Foreskin keratinocyte (primary cell): ENCODE measurements at places on chromosomes 11 and 22. TPM values are rescaled to one million over a fixed set of nuclear protein-coding genes. Genes with fewer than 3 reads are reported as not detected.
A peak's percentile ranks its signal among the peaks of the same experiment; 100 is the strongest.

Gene TSSK2
- total RNA-seq = not detected in 2 replicates

- no peak for DNase-seq
Measured at GRCh38 chr22:45055936-45056335, 46.1 kb upstream of the PHF21B start.

Gene E2F8
- total RNA-seq = 4.4 and 5.4 TPM in 2 replicates

DNA sequence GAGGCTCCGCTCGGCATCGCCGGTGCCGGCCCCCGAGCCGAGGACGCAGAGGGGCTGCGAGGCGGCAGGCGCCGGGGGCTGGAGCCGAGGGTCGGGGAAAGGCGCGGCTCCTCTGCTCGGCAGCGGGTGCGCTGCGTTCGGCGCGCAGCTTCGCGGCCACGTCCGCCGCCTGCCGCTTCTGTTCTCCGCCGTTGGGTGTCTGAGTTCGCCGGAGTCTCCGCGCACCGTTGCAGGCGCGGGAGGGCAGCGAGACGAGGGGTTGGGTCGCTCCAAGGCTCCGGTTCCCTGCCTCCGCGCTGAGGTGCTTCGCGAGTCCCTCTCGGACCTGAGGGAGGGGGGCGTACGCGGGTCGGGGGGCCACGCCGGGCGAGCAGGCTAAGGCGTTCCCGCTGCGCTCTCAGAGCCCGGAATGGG lies 347 bp downstream of the MN1 start:
- DNase-seq = peak; percentile 48

DNA sequence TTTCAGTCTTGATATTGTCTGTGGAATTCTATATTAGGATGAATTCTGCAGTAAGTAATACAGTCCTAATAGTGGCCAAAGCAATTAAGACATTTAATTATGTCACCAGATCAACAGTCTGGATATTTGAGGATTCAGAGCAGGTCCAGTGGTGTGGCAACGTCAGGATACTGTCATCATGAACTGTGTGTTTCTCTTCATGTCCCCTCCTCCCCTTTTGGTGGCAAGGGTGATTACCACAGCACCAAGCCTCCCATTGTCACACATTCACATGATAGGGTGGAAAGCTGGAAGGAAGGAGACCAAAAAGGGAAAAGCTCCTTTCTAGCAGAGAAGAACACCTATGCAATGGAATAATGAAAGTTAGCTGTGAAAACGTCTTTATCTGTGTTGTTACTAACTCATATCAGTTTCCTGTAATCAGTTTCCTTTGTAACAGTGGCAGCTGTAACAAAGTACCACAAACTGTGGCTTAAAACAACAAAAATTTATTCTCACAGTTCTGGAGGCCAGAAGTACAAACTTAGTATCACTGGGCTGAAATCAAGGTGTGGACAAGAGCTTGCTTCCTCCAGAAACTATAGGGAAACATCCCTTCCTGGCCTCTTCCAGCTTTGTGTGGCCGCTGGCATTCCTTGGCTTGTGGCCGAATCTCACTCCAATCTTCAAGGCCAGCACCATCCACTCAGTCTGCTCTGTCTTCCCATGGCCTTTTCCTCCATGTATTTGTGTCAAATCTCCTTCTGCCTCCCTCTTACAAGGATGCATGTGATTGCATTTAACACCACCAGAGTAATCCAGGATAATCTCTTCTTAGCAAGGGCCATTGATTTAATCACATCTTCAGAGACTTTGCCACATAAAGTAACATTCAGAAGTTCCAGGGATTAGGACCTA lies 6.5 kb upstream of the RBM14 start:
- no peak for DNase-seq

Gene SUSD2
- 0.03 and 0.04 TPM in 2 replicates for total RNA-seq

DNA sequence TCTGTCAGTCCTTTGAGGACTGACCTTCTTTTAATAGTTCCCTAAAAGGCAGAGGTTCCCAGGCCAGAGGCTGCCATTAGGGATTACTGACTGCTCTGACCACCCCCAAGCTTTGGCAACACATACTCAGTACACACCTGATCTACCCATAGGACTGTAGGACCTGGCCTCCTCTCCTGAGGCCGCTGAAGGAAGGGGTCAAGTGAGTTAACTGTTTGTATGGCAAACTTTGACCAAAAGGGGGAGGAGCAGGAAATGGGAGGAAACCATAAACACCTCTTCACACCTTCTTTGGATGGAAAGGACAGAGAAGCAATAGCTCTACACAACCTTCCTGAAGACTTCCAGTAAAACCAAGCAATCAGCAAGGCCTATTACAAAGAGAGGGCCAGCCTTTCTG lies 104.0 kb downstream of the APOL5 start:
- no peak for DNase-seq

Gene MOGAT2
- not detected in 2 replicates for total RNA-seq

DNA sequence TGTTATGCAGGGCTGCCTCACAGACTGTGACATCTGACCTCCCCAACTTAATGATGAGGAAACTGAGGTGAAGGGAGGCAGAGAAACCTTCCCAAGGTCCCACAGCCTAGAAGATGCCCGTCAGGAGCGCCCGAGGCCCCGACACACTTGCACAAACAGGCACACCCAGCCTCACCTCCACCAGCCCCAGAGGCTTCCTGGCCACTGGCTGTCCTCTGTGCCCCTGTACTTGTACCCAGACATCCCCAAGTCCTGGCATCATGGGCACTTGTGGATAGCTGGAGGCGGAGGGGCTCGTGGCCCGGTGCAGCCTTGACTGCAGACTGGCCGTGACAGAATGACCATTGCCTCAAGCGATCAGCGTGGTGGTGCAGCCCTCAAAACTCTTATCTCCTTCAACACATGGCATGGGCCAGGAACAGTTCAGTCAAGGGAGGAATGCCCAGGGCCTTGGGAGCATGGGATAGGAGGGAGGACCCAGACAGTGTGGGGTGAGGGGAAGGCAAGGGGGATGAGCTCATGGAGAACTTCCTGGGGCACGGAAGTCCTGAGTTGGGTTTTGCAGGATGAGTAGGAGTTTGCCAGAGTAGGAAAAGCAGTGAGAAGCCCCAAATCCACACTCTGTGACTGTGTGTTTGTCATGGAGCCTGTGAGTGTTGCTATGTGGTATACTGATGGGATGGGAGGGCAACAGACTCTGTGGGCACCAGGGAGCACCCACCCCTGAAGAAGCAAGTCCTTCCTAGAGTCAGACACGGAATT lies 25.8 kb upstream of the PPARA start:
- no peak for DNase-seq

Gene KDM4D
- total RNA-seq = 0.99 and 1.1 TPM in 2 replicates

Gene TMEM191C
- 0.46 and 1.2 TPM in 2 replicates for total RNA-seq

DNA sequence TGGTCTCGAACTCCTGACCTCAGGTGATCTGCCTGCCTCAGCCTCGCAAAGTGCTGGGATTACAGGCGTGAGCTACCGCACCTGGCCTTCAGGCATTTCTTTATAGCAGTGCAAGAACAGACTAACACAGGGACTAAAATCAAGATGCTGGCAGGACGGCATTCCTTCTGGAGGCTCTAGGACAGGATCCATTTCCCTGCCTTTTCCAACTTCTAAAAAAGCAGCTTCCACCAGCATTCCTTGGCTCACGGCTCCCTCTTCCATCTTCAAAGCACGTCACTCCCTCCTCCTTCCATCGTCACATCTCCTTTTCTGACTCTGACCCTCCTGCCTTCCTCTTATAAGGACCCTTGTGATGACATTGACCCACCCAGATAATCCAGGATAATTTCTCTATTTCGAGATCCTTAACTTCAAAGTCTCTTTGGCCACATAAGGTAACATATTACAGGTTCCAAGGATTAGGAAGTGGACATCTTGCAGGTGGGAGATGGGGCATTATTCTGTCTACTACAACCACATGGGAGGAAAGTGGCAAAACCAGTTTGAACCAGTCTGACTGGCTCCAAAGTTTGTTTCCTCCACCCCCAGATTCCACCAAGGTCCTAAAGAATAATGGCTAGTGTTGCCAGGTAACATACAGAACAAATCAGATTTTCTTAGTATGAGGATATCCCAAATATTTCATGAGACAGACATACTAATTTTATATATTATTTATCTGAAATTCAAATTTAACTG lies 172.5 kb downstream of the MN1 start:
- peak; percentile 41 for DNase-seq

Gene GAL
- 1.3 and 1.6 TPM in 2 replicates for total RNA-seq

GRCh38 chr11:8327761-8328192 lies 64.1 kb upstream of the LMO1 start:
- DNase-seq = no peak

GRCh38 chr22:22710719-22711531 lies 66.5 kb downstream of the GGTLC2 start:
- no peak for DNase-seq

GRCh38 chr11:68343761-68344256 lies 31.4 kb downstream of the LRP5 start:
- DNase-seq = no peak

GRCh38 chr11:859394-860131 lies 16.9 kb downstream of the TSPAN4 start:
- DNase-seq = no peak

- no peak for DNase-seq
Measured at GRCh38 chr11:12098601-12099000, 11.8 kb upstream of the MICAL2 start.
